ENCODE measurements at places on chromosomes 2 and 18.

DNA sequence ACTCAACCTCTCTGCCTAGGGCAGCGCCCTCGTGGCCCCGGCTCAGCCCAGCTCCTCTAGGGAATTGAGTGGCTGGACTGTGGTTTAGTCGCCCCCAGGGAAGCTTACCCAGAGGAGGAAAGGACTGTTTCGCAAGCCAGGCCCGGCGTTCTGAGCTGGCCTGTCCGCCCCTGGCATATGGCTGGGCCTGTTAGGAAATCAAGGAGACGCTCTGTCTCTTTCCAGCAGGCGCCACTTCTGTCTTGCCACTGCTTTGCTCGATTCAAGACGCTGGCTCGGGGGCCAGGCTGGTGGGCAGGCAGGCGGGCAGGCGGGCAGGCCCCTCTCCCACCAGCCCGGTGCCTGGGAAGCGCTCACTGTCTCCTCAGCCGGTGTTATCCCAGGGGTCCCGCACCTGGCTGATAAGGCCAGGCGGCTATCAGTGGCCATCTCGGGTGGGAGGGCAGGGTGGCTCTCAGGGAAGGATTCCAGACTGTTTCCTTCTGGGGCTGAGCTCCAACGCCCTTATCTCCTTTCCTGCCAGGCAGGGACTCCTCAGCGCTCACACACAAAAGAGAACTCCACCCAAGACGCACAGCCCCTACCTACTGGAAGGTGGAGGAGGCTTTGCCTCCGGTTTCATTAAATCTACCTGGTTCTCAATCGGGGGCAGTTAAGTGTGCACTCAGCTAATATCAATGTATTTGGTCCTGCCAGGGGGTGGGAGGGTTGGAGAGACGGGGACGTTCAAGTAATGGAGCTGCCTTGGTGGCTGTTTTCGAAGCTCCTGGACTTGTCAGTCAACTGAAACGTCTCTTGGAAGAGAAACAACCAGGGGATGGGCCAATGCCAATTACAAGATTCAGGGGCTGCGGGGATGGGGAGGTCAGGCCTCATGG, 109.1 kb downstream of the SMAD7 start:
- DNase-seq: no peak

GRCh38 chr2:160367887-160368286, 125.7 kb downstream of the RBMS1 start:
- no peak for DNase-seq

DNA sequence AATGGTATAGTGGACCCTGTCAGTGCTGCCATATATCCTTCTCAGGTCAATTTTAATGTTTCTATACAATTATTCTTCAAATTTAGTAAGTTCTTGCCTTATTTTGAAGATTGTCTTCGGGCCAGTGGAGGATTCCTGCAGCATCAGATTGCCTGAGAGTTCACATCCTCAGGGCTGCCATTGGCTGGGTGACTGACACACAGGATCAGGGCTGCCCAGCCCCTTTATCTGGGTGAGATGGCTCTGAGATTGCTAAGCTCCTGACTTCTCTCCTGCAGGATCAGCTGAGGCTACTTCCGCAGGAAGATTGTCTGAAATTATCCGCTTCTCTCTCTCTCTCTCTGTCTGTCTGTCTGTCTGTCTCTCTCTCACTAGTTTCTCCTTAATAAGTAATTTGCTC, 567.4 kb downstream of the TSN start:
- DNase-seq: no peak

DNA sequence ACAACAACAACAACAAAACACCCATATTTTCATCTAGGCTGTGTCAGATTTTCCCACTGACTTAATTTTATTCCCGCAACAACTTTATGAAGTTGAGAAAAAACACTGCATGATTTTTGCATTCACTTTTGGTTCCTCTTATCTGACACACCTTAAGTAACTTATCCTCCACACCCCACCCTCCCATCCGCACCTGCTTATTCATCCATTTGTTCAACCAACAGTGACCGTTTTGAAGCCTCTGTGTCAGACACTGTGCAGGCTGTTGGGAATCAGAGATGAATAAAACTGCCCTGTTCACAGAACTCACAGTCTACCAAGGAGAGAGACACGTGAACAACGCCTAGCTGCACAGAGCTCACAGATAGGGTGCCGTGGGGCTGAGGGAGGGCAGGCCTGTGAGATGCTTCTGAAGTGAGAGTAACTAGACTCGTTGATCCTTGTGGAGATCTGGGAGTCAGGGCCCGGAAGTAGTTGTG, 7.4 kb downstream of the CNNM4 start:
- no peak for DNase-seq

- DNase-seq: no peak
Measured at GRCh38 chr2:11132036-11132671, 23.1 kb upstream of the SLC66A3 start.
